ENCODE measurements at places on chromosomes 2 and 18.

GRCh38 chr18:38940863-38941531 is 1375.4 kb upstream of the CELF4 start:
- DNase-seq, result peak; percentile 65

DNA sequence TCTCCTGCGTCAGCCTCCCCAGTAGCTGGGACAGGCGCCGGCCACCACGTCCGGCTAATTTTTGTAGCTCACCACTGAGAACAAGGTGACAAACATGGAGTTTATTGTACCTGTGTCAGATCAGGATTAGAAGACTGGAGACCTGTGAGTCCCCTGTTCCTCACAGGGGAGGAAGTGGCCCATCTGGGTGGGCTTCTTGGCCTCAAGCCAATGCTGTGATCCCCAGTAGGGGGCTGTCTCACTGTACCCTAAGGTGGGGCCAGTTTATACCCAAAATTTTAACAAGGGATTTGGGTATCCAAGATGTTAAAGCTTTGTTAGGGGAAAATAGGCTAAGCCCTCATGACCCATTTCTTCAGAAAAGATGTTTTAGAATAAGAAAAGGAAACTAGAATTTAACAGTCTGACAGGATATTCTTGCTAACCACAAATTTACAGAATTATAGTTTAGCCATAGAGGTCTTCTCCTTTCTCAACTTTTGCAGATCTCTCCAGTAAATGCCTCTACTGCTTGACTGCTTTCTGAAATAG is 16.3 kb downstream of the PCBP1 start:
- peak; percentile 44 for DNase-seq

DNA sequence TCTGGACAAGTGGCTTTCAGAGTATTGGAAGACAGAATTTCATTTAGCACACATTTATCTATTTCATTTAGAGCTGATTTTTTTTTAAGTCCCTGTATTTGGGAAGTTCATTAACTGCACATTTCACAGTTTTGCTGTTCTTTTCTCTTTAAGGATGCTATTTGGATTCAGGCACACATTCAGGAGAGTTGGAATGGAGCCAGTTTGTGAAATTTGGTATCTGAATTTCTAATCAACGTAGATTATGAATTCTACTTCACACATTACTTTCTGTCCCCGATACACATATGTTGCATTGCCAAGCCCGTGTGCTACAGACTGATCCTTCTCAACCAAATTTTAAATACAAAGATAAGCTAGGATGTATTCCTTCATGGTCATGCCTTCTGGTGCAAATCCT is 503.9 kb downstream of the IRS1 start:
- no peak for DNase-seq

DNA sequence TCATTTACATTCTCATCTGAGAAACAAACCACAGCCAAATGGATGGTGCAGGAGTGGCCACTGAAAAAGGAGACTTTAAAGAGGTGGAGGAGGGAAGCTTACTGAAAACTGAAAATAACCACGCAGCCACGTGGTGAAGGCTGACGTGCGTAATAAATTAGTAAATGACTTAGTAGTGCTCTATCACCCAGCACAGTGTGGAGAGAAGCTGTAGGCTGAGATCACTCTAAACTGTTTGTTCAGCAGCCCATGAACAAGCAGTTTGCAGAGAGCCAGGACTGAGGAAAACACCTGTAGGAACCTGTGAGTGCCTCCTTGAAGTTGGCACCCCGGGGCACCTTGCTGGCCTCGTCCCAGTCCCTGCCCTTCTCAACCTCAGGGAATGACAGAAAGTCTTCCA is 193.0 kb downstream of the TXNL1 start:
- no peak for DNase-seq

GRCh38 chr2:61948661-61949457 is 43.4 kb downstream of the COMMD1 start:
- no peak for DNase-seq

DNA sequence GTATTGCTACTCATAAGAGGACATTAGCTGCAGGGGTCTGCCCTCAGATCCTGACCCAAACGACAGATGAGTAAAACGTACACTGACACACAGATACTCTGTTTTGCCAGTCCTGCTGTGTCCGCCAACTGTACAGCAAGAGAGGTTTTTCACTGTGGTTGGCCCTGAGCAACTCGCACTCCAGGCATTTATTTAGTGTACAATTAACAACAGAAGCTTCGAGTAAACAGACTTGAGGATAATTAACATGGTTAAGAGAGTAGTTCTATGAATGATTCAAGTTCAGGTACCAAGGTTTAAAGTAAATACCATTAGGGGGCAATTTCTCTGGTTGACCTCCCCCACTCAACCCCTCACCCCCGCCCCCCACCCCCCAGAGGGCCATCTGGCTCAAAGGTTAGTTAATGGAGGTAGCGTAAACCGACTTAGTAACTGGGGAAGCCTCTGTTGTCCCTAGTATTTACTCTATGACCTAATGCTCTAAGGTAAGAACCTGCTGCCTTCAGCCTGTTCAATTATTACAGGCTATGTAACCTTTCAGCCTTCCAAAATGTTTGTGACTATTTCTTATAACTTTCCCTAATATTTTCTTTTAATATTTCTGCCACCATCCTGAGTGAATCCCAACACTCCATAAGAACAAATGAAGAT is 103.9 kb upstream of the XIRP2 start:
- no peak for DNase-seq

DNA sequence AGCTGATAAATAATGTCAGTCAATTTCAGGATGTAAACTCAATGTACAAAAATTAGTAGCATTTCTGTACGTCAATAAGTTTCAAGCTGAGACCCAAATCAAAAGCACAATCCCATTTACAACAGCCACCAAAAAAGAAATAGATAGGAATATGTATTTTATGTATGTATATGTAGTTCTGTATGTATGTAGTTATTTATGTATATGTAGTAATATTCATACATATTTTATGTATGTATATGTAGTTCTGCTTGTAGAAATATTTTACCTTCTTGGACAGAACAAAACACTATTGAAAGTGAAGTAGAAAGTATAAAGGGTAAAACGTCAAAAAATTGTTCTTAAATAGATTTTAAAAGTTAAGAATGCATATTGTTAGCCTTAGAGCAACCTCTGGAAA is 591.0 kb upstream of the SETBP1 start:
- no peak for DNase-seq

DNA sequence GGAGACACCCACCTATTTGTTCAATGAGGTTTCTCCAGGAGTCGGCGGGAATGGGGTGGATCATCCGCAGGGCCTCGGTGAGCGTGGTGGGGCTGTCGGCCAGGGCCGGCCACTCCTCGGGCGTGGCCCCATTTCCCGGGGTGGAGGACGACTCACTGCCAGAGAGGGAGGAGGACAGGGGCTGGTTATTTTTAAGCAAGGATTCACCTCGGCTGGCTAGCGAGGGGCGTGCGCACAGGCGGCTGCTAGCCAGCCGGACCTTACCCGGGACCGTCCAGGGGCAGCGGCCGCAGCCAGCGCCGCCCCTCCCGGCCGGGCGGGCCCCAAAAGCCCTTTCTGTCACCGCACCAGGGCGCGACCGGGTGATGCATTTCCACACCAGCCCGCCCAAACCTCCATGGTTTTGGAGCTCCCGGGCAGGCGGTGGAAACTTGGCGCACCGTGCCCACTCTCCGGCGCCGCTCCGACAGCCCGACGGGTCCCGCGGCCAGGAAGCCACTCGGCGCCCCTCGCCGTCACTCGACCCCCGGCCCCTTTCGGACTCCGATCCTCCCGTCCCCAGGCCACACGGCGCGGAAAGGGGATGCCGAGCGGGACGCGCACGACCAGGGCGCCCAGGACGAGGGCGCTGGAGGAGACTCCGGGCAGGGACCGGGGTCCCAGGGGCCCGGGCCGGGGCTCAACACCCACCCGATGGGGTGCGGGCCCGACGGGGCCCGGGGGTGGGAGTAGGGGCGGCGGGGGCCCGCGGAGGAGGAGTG is 57.1 kb downstream of the SNORC start:
- no peak for DNase-seq

GRCh38 chr2:75356865-75357264 is 157.5 kb upstream of the TACR1 start:
- DNase-seq, result no peak

GRCh38 chr2:23666980-23667357 is 260.0 kb downstream of the ATAD2B start:
- no peak for DNase-seq

DNA sequence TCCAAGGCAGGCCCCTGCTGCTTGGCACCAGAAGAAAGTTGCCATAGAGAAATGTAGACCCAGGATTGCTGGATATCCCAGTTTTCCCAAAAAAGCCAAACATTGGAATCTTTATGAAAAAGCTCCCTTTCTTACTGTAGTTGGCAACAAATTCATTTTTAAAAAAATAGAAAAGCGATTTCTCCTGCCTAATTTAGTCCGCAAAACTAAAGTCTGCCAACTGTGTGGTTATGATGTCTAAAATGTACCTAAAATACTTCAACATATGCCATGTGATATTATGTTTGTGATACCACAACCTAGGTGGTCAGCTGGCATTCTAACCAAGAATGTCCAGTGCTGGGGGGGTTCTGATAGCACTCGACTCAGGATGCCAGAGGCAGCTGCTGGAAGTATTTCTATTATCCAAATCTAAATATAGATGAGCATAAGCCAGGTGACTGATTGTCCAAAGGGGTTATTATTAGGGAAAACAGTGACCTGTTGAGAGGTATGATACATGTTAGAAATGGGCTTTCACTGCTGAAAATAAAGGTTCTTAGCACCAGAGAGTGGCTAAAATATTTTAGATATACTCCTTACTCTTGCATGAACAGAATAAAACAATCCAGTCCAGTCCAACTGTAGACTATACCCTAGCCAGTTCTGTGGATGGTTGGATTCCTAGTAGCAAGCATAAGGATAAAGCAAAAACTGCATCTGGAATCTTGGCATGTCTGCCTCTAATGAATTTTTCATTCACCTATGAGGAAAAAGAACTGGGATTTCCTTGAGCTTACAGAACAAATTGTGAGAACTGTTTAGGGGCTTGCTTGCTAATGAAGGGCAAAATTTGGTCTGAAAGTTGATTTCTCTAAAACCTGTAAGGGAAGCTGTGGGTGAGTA is 101.7 kb downstream of the STK39 start:
- DNase-seq, result no peak

GRCh38 chr2:198905881-198906612 is 551.7 kb downstream of the SATB2 start:
- no peak for DNase-seq

DNA sequence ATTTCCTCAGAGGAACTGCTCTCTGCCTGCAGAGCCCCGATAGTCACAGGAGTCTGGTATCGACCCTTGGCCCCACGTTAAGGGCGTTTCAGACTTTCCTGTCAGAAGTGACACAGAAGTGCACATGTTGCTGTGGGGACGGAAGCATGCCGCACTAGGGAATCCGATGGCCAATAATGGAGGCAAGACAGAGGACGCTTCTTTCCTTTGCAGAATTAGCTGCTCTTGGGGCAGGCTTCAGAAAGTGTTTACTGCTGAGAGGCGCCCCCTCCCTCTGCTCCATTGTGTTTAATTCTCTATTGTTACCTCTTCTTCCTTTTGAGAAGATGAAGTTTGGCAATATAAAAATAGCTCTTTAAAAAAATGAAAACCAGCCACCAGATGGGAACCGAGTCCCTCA is 118.6 kb upstream of the EML6 start:
- no peak for DNase-seq

GRCh38 chr18:22559414-22560274 is 141.9 kb upstream of the CTAGE1 start:
- DNase-seq, result peak; percentile 1

GRCh38 chr2:160474891-160475787 is 18.5 kb downstream of the RBMS1 start:
- DNase-seq, result no peak

GRCh38 chr2:33437297-33437696 is 39.2 kb upstream of the RASGRP3 start:
- no peak for DNase-seq

- no peak for DNase-seq
Measured at GRCh38 chr2:171394164-171394740, 39.5 kb downstream of the METTL8 start.

- no peak for DNase-seq
Measured at GRCh38 chr2:214740867-214741395, 68.6 kb downstream of the BARD1 start.

DNA sequence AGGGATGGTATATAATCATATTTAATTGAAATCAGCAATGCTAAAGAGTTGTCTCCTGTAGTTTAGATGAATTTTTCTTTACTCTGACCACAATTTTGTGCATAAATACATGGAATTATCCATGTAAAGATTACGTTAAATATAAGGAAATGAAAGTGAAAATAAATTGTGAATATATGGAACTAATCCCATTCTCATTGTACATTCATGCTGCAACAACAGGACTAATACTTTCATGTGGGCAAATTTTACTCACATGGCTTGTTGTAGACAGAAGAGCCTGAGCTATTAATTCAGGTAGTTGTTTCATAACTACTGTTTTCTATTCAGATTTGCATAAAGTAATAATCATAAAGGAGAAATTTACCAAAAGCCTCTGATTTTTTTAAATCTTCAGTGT is 357.8 kb downstream of the ARHGAP15 start:
- no peak for DNase-seq

- no peak for DNase-seq
Measured at GRCh38 chr2:144507441-144508171, 12.3 kb downstream of the ZEB2 start.

DNA sequence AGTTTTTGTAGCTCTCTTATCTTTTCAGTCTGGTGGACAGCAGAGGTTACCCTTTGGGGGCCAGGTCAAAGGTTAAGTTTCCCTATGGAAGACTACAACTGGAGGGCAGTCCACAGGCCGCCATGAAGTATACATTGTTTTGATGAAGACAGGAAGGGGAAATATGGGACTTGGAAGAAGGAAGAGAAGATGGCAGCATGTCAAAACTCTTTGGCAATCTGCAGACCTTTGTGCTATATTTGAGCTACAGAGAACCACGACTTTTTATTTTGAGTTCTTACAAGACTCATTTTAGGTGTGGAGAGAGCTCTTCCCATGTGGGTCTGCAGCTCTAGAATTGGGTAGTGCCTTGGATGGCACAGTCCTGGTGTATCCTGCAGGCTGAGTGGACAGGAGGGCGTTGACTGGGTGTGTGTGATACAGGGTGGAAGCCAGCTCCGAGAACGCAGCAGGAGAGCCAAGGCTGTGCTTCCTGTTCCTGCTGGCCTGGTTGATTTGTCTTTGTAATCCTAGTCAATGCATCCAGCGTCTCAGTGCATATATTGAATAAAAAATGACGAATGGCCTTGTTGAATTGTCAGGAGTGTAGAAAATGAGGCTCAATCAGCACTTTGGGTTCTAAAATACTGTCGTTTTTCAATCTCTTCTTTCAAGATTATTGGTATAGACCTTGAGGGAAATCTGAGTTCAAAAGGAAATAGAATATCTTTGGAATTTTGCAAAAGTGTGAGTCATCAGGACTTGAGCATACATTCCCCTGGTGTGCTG is 11.5 kb downstream of the ITGA6 start:
- DNase-seq, result no peak

- DNase-seq, result no peak
Measured at GRCh38 chr18:40208958-40209357, 1746.1 kb upstream of the PIK3C3 start.

- no peak for DNase-seq
Measured at GRCh38 chr18:50315100-50315871, 27.8 kb upstream of the CXXC1 start.

DNA sequence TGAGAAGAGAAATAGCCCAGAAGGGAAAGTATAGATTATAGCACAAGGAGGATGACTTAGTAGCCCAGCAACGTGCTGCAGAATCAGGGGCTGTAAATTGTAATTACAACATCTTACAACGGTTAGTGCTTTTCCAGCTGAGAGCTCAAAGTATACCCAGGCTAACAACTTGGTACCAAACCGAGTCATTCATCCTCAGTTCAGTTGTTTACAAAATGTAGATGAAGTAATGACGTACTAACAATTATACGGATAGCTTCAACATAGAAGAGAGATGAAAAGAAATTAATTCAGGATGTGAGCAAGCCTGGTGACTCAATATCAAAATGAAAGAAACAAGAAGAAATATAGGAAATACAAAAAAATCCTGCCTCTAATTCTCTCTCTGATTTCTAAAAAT is 99.2 kb downstream of the DYNAP start:
- DNase-seq, result no peak
